HS-27A (cell line): ENCODE measurements at places on chromosomes 2 and 18.

DNA sequence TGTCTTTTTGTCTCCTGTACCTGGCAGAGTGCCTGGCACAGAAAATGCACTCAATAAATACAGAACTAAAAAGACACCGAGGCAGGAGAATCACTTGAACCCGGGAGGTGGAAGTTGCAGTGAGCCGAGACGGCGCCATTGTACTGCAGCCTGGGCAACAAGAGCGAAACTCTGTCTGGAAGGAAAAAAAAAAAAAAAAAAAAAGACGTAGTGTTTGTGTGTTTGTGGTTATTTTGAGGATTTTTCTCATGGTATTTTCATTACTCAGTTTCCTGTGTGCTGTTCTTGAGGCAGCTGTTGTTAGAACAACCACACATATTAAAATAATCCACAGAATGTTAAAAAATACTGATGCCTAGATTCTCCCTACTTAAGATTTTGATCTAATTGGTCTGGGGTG lies 519.2 kb upstream of the SPHKAP start:
- peak; percentile 17 for DNase-seq

DNA sequence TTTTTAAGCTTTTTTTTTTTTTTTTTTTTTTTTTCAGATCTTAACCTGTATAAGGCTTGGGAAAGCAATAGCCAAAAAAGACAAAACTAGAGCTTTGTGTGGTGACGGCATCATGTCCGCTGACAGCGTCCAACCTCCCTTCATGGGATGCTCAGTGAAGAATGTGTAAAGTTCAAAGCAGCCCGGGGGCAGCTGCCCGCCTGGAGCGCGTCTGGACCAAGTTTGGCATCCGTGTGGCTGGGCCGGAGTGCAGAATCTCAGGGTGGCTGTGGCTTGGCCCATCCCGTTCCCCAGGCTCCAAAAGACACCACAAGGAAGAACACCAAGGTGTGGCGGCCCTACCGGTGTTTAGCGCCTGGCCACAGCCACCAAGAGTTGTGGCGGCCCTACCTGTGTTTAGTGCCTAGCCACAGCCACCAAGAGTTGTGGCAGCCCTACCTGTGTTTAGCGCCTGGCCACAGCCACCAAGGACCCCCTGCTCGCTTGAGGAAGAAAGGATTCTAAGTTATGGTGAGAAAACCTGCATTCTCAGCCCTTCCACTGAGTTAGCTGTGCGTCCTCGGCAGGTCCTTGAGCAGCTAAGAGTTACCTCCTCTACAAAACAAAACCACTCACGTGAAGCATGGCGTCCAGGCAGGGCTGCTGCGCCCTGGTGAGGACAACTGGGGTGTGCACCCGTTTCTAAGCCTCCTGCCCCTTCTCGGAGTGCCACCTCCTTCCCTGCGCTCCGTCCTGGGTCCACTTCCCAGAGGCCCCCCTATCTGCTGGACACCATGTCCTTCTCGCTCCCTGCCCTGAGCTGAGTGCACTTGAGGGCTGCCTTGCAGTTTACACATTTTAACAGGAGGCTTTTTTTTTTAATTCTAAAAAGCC lies 103.6 kb upstream of the SALL3 start:
- no peak for DNase-seq

DNA sequence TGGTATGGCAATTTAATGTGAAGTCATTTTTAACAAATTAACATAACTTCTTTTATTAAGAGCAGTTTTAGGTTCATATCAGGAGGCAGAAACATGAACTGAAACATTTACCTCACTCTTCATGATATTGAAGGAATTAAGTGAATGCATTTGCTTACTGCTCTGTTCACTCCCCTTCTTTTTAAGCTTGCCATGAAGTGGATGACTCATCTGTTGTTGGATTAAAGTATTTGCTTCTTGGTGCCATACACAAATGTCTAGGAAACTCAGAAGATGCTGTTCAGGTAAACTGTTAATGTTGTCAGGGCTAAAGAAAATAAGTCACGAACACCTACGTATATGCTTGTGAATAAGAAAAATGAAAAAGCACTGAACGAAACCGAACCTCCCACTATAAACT lies 10.2 kb upstream of the CABYR start:
- no peak for DNase-seq

DNA sequence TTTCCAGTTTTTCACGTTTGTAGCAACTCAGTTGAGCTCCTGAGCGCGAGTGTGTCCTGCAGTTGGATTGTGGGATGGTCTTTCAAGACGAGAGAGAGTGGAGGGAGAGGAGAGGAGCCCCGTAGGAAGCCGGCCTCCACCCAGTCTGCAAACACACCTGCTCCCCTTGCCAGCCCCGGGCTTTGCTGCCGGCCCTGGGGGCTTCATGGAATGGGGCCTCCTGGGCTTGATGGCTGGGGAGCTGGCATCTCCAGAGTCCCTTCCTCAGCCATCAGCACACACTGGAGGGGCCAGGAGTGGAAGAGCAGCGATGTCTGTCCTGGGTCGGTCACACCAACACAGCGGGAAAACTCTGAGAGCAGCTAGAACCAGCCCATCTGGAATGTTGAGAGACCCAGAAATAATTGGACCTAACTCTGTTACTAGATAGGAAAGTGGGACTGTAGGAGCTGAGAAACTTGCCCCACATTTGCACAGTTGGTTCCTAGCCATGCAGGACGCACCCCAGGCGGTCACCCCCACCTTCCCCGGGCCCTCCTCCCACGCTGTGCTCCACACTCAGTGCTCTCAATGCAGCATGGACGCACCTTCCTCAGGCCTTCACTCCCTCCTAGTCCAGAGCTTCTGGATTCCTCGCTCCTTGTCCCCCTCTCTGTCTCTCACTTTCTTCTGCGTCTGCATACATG lies 69.6 kb downstream of the PTGR3 start:
- no peak for DNase-seq

GRCh38 chr2:61287254-61287653 lies 125.3 kb downstream of the C2orf74 start:
- DNase-seq = no peak

DNA sequence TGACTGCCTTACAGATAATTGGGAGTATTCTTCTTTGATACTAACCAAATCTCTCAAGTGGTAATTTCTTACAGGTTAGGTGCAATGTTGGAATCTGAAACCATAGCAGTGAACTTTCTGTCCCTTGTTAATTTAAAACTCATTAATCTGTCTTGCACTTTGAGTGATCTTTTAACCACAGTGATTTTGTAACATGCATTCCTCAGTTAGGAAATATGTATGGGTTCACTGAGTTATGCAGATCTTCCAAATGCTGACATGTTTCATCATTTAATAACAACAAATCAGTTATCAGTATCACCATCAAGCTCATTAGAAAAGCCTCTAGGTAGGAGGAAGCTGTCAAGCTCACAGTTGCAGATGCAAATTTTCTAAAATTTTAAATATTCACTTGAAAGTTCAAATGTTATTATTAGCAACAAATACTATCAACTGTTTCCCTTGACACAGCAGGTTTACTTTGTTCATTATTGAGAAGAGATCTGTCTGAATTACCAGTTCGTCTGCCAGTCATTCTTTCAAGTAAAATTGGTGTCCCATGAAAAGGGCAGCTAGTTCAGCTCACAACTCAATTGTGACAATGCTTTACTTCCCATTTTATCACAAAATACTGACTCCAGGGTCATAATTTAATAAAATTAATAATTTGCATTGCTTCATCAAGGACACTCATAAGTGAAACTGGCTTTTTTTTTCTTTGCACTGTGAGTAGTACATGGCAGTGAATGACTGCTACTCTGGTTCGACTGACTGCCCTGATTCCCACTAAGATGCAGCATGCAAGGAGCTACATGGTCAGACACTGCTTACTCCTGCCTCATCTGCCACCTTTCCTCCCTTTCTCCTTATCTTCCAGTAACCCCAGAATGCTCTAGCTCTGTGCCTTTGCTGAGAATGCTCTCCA lies 31.6 kb downstream of the SUCLG1 start:
- no peak for DNase-seq

DNA sequence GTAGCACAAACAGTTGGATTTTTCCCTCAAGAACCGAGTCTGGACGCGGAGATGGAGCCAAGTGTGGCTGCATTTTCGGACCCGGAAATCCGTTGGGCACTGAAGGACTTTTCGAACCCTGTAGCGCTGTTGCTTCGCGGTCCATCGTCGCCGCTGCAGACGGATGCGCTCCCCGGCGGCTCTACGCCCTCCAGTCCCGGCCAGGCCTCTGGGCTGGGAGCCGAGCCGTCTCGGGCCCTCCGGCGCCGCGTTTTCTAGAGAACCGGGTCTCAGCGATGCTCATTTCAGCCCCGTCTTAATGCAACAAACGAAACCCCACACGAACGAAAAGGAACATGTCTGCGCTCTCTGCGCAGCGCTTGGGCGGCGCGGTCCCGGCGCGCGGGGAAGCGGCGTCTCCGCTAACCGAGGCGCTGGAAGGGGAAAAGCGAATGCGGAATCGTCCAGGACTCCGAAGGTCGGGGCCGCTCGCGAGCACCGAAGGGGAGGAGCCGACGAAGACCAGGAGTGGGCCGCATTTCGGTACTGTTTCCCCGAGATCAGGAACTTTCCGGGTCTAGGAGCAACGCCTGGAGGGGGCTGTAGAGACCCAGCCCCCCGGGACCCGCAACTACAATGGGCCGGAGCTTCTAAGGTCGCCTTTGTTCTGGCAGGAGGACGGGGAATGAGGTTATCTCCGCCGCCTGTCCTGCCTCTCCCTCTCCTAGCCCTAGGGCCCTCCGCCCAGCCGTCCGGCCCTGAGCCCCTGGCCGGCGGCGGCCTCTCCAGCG lies 3.2 kb downstream of the EMX1 start:
- no peak for DNase-seq

- DNase-seq = no peak
Observed at GRCh38 chr2:72497763-72498162, 328.1 kb downstream of the EXOC6B start.

DNA sequence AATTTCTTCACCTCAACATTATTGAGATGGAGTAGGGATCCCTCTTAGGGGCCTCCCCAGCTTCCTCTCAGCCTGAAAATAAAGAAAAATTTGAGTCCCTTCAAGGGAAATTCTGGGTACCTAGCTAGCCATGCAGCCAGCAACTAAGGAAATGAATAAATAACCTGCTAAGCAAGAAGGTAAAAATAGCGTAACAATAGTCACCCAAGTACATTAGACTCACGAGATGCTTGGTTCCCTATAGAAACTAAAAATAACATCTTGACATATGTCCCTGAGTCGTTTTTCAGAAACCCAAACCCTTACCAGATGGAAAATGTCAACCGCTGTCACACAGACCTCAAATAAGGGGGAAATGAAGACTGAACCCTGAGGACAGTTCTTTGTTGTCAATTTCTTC lies 51.9 kb downstream of the CACNB4 start:
- DNase-seq = no peak

DNA sequence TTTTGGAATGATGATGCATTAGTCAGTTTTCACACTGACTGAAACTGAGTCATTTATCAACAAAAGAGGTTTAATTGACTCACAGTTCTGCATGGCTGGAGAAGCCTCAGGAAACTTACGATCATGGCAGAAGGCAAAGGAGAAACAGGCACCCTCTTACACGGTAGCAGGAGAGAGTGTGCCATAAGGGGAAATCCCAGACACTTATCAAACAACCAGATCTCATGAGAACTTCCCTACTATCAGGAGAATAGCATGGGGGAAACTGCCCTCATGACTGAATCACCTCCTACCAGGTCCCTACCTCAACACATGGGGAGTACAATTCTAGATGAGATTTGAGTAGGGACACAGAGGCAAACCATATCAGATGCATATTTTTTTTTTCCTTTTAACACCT lies 504.5 kb upstream of the VRK2 start:
- no peak for DNase-seq

GRCh38 chr2:170714381-170715061 lies 616 bp upstream of the SP5 start:
- no peak for DNase-seq

DNA sequence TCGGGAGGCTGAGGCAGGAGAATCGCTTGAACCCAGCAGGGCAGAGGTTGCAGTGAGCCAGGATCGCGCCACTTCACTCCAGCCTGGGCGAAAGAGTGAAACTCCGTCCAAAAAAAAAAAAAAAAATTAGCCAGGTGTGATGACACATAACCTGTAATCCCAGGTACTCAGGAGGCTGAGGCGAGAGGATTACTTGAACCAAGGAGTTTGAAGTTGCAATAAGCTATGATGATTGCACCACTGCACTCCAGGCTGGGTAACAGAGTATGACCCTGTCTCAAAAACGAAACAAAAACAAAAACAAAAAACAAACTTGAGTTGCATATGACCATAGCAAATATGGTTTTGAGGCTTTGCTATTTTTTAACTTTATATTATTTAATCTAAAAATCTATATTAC lies 25.8 kb downstream of the SANBR start:
- no peak for DNase-seq

DNA sequence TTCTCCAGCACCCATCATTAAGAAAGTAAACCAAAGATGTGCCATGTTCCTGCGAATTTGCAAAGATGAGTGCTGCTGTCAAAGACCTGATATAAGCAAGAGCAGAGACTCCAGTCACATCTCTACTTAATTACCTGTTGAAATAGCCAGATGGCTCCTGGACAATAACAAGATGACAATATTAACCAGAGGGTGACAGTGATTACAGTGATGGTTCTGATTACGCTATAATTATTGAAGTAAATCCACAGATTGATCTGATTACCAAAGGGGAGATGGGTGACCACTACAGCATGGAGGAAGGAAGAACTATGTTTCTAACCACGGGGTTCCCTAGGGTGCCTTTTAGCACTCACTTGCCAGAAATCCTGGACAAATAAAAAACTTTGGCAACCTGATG lies 36.5 kb upstream of the AFF3 start:
- no peak for DNase-seq

GRCh38 chr2:163121483-163121882 lies 282.9 kb upstream of the KCNH7 start:
- no peak for DNase-seq

DNA sequence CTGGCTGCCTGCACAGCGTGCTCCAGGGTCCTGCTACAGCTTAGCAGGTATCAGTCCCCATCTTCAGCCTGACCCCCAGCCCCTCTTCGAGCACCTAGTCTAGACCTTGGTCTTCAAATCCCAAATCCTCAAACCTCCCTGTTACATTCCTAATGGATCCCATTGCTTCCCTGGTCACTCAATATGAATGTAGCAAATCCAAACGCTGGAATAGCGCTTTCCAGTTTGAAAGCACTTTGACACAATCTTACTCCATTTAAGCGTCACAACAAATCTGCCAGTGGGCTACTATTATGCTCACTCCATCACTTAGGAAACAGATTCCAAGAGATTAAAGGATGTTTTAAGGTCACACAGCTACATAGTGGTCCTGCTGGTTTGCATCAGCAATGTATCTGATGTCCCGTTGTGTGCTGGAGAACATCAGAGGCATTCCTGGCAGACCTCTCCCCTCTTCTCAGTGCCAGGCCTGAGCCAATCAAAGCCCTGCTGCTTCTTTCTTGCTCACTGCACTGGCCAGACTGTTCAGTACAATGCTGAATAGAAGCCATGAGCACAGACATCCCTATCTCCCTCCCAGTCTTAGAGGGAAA lies 11.1 kb upstream of the INO80C start:
- no peak for DNase-seq

- DNase-seq = no peak
Observed at GRCh38 chr2:64291181-64291580, 147.0 kb upstream of the PELI1 start.
